Myocyte (in vitro differentiated cells): ENCODE measurements at places on chromosomes 6 and 20.

DNA sequence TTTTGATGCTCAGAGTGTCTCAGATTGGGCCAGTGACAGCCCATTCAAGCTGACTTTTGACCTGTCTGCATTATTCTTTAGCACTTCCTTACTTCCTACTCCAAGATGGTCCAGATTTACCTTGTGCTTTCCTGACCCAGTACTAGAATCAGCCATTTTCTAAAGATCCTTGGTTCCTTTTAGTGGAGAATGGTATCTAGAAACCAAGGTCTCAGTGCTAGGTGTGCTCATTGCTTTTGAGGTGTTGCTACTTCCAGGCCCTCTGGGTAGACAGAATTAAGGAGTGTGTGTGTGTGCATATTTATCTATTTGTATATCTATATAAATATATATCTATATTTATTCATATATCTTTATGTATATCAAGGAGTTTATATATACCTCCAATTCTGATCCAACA, 67.3 kb upstream of the UTRN start:
- DNase-seq, result no peak

DNA sequence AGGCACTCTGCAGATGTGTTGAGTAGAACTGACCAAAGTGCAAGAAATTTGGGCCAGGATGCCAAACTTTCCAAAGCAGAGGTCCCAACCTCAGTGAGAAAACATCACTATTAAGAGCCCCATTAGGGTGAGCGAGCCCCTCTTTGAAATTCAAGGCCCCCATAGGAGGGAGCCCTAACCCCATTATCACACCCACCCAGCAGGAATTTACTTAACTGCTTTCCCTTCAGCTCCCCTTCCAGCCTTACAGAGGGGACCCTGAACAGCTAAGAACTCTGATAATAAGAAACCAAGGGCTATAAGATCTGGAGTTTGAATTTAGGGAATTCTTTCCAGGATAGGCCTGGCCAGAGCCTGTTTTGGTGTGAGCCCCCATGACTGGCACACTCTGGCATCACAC, 130.6 kb downstream of the NFATC2 start:
- DNase-seq, result no peak

GRCh38 chr6:57163956-57164355, 8.2 kb upstream of the BAG2 start:
- DNase-seq, result no peak

GRCh38 chr6:159036673-159037072, 8.1 kb downstream of the TAGAP start:
- no peak for DNase-seq

GRCh38 chr6:57027301-57027700, 19.2 kb upstream of the KIAA1586 start:
- DNase-seq, result no peak

GRCh38 chr6:105607636-105608621, 205.0 kb upstream of the PREP start:
- DNase-seq, result peak; percentile 34

- DNase-seq, result no peak
These were observed 280.1 kb upstream of the HTR1E start for GRCh38 chr6:86657192-86657591.

GRCh38 chr20:50704971-50705370, 13.6 kb upstream of the RIPOR3 start:
- no peak for DNase-seq

- DNase-seq, result no peak
These were observed 4.0 kb downstream of the METTL24 start for GRCh38 chr6:110354153-110354552.
